Left lung (tissue), 14 donors: ENCODE measurements at places on chromosomes 11 and 22. TPM values are rescaled to one million over a fixed set of nuclear protein-coding genes. Genes with fewer than 3 reads are reported as not detected.

- no peak for DNase-seq
These were observed 2.4 kb downstream of the GNB1L start for GRCh38 chr22:19852177-19852781.

- no peak for DNase-seq
These were observed 196.4 kb downstream of the IGLL1 start for GRCh38 chr22:23383491-23384361.

- no peak for DNase-seq
These were observed 37.9 kb downstream of the PKNOX2 start for GRCh38 chr11:125202362-125202880.

- no peak for DNase-seq
These were observed 4.0 kb downstream of the MYO18B start for GRCh38 chr22:25746012-25746373.

ARRB1 gene
- 58.8 TPM for polyA plus RNA-seq
